T-helper 9 cell (primary cell): ENCODE measurements at places on chromosomes 5 and 9.

- no peak for DNase-seq
Measured at GRCh38 chr9:105072476-105072875, 144.5 kb upstream of the ABCA1 start.

GRCh38 chr5:77832166-77832770 is 56.1 kb upstream of the TBCA start:
- DNase-seq, result no peak

GRCh38 chr5:142939006-142939405 is 168.8 kb downstream of the ARHGAP26 start:
- DNase-seq, result no peak

GRCh38 chr5:171688696-171689495 is 96.7 kb upstream of the SMIM23 start:
- DNase-seq, result no peak

DNA sequence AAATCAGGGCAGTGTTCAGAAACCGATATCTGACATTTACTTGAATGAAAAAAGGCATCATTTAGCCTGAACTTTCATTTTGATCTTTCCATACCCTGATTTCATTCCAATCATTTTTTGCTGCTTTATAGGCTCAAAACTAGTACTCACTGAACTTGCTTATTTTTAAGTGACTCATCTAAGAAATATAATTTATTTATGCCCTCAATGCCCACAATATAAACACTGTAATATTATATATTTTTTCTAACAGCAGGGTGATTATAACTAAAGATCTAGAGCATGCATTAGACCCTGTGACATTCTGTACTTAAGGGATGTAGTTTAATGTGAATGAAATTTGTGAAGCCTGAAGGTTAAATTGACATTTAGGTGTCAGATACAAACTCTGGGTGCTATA is 446.1 kb upstream of the CDH10 start:
- no peak for DNase-seq

DNA sequence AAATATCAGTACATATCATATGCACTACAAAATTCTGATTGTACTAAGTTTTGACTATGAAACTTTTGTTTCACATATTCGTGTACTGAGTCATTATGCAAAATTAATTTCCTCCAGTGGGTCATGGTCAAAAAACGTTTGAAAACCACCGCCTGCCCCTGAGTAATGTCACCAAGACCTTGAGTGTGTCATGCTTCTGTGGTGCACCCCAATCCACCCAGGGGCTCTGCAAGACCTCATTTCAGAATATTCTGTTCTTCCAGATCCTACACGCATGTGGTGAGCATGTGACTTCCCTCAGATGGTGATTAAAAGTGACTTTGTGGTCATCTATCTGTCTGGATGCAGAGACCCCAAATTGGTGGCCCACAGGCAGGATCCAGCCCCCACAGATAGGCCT is 31.0 kb downstream of the ABLIM3 start:
- DNase-seq, result no peak

GRCh38 chr5:102759289-102759688 is 4.2 kb downstream of the PAM start:
- DNase-seq, result no peak

DNA sequence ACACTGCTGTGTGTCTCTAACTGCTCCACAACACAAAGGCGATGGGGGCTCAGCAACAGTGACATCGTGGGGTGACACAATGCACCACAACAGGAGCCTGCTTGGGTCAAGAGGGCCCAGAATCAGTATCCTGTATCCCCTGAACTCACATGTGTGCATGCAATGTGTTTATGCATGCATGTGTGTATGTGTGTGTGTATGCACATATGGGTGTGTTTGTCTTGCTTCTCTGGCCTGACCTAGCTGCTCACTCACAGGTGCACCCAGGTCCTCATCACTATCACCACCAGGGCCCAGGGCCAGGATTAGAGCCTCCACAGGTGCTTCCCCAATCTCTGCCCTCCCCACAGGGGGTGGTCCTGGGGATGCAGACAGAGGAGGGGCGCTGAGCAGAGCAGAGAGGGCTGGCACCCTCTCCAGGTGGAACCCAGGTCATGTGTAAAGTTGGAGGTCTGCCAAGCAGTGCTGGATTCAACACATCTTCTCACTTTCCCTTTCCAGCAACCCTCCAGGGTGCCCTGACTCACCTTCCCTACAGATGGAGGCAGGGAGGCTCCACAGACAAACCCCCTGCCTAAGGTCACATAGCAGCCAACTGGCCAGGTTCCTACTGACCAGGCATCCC is 18.1 kb upstream of the ZNF484 start:
- no peak for DNase-seq

DNA sequence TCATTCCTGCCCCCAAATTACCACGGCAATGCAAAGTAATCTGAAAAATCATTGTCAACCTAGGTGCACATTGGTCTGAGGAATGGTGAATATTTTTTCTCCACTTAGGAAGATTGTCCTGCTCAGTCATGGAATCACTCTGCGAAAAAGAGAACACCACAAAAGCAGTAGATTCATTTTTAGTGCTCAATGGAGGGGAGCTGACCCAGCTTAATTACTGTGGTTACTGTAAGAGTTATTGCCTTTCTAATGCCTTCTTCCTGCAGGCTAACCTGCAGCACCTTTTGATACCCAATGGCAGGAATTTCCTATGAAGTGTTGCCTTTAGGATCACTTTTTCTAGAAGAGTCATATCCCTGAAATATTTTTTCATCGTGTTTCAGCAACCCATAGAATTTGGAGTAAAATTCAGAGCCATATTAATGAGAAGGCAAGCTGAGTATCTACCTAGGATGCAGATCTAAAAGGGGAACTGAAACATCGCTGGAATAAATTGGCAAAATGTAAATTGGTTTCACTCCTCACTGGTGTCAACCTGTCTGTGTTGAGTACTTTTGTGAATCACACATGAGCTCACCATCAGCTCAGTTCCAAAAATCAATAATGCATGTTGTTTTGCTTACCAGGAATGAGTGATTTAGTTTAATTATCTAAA is 464.5 kb downstream of the CSNK1G3 start:
- no peak for DNase-seq

GRCh38 chr5:176541338-176542134 is 4.3 kb upstream of the RNF44 start:
- peak; percentile 63 for DNase-seq

DNA sequence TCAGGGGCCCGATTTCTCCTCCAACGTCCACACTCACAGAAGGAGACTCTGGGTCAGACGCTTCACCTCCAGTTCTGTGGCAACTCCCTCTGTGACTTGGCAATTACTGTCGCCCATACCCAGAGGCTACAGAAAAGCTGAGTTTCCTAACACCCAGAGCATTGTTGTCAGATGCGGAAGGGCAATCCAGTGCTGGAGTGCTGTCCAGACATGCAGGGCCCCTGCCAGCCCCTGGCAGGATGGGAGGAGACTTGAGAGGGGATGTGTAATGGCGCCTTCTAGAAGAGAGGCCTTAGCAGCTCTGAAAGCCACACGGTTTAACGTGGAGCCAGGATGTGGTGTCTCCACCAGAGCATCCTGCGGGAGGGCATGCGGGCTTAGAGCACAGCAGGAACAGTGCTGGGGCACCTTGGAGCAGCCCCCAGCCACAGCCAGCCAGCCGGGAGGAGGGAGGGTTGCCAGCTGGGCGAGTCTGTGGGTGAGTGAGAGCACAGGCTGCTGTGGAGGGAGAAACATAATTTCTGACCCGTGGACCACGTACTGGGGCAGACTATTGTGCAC is 139.4 kb upstream of the IRX1 start:
- no peak for DNase-seq

DNA sequence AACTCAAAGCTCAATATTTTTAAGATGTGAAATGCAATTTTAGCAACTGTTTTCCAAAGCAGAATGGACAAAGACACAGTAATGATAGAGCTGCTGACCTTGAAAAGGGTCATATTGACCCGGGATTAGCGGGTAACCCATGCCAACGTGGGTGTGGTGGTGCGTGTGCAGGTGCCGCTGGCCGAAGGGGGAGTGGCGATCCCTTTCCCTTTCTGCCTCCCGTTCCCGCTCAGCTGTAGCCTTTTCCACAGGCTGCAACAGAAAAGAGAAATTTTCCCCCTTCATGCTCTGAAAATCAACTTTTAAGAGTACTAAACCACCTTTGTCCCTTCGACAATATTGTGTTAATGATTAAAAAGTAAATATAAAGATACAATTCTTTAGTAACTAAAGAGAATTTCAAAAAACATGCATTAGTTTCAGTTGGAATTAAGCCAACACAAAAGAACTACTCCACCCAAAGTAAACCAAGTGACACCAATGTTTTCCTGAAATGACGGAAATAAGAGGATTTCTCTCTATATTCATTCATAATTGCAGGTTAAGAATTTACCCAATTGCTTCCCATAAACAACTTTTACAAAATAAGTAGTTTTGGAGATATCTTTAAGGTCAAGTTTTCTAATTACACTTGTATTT is 105.2 kb downstream of the ZNF608 start:
- DNase-seq, result no peak

DNA sequence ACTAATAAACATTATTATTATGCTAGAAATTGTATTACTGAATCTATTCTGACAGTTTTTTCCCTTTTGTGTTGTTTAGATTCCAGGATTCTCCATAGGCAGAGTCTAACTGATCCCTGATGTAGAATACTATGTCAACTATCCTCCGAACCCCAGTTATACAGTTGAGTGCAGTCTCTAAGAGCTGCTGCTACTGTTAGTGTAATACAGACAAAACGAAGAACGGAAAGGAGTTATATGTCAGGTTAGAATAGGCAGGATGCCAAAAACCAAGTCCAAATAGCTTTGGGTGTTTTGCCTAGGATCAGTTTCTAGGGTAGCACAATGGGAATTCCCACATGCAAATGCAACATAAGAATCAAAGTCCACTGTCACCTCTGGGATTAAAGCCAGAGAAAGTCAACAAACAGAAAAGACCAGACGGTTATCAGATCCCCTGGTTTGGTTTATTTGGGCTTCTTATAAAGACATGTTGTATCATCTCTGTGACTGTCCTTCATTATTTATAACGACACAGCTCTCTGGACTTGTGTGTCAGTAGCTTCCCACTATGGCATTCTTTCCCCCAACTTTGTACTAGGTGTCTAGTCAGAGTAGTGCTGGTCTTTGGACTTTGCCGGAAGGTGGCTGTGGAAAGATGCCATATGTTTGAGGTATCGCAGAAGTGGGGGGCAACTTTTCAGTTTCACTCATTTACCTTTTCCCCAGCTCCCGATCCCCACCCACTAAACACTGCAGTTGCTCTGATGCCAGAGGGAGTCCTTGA is 14.9 kb upstream of the TMEM38B start:
- DNase-seq, result no peak

DNA sequence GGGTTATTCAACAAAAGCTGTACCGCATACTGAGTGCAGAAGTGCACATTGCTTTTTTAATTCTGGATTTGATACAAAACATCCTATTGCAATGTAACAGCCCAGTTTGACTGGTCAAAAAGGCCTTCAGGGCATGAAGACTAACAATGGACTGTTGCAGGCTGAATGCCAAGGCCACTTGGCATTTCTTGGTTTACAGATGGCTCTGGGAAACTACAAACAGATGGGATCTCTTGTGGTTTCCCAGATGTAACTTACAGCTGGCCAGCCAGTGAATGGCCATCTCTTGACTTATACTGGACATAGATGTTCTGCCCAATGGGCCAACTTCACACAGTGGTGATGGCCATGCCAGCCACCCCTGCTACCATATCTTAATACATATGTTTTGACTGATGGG is 36.8 kb downstream of the UGT3A2 start:
- no peak for DNase-seq

DNA sequence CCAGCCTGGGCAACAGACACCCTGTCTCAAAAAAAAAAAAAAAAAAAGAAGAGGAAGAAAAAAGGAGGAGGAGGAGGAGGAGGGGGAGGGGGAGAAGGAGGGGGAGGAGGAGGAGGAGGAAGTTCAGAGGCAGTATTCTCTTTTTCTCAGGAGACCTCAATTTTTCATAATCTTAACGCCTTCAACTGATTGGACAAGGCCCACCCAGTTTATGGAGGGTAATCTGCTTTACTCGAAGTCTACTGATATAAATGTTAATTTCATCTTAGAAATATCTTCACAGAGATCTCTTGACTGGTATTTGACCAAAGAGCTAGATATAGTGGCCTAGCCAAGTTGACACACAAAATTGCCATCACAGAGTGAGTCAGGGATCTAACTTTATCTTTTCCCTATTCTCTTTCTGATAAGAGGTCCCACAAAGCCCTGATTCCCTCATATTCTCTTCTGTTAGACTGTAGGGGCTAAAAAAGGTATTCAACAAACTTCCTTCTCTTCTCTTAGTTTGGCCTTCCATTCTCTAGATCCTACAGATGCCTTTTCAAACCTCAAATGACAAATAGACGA is 115.5 kb upstream of the ABCA1 start:
- no peak for DNase-seq

GRCh38 chr9:100443781-100444768 is 17.1 kb downstream of the MSANTD3 start:
- no peak for DNase-seq

- no peak for DNase-seq
Measured at GRCh38 chr5:96404191-96404867, 28.7 kb downstream of the PCSK1 start.

- DNase-seq, result no peak
Measured at GRCh38 chr5:41335596-41336181, 122.4 kb upstream of the C6 start.

GRCh38 chr5:181224390-181225229 is 1.5 kb downstream of the TRIM41 start:
- DNase-seq, result peak; percentile 28

GRCh38 chr9:92404042-92404836 is at the start of gene OGN:
Gene OGN, minus strand, starts transcription at chr9:92404578. Its CDS starts 1,171 bp downstream, at chr9:92403407.
- DNase-seq, result no peak

- DNase-seq, result no peak
Measured at GRCh38 chr5:68265822-68266395, 50.4 kb downstream of the PIK3R1 start.

- DNase-seq, result no peak
Measured at GRCh38 chr5:80676706-80677105, 21.9 kb upstream of the DHFR start.

GRCh38 chr9:83349031-83349430 is 189.2 kb downstream of the FRMD3 start:
- no peak for DNase-seq

- DNase-seq, result peak; percentile 19
Measured at GRCh38 chr5:76337953-76338451, 65.1 kb upstream of the IQGAP2 start.

DNA sequence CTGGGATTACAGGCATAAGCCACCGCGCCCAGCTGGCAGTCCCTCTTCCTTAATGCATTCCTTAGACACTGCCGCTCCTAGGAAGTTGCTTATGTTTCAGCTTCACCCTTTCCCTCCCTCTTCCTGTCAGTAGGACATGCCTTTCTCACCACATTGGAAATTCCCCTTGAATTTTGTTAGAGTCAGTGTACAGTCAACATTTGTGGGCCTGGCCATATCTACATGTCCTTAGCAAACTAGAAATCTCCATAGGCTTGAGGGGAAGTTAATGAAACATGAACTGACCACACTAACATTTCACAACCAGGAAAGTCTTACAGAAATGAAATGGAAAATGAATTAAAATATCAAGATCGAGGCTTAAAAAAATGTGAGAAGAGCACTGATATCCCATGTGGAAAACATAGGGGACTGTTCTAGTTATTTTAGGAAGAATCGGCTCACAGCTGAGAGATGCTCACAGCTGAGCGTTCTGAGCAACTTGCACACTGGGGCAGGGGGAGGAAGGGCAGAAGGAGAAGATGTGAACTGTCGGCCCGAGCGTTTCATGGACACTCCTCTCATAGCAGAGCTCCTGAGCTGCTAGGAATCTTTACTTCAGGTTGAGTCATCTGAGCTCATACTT is 21.1 kb upstream of the LVRN start:
- DNase-seq, result no peak

- DNase-seq, result no peak
Measured at GRCh38 chr5:5363045-5363444, 59.4 kb upstream of the ICE1 start.

- no peak for DNase-seq
Measured at GRCh38 chr9:91803151-91803940, 146.7 kb downstream of the ROR2 start.
